Stimulated activated CD4-positive, alpha-beta T cell treated with anti-CD3 and anti-CD28 coated beads, Interleukin-1b, Interleukin-23, amount 100 ng/mL, for 48 hours (primary cell): ENCODE measurements at places on chromosomes 7 and 10.

DNA sequence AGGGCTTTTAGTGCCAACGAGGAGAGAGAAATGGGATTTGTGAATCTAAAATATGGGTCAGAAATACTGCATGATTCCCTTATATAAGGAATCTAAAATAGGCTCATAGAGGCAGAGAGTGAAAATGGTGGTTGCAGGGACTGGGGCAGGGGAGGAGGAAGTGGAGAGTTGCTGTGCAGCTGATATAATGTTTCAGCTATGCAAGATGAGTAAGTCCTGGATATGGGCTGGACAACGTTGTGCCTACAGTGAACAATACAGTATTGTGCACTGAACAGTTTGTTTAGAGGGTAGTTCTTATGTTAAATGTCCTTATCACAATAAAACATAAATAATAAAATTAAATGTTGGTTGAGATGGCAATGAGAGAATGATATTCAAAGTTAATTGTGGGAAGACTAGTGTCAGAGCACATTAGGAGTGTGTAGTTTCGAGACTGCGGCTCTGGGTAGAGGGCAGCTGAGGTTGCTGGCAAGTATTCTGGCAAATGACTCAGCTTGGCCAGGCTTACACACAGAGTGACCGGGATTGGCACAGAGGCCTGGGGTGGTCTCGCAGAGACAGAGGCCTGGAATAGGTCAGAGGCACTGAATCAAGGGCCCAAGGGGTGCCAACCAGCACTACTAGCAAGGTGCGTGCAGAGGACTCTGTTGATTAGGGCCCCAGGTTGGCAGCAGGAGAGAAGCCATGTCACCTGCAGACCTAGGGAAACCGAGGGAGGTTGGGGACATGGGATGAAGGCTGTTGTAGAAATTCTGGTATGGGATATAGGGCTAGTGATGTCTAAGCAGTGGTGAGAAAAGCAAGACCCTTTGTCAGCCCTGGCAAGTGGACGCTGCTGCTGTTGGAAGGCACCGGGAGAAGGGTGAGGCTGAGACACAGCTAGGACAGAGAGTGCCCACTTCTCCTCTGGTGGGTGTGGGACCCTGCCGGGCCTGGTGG lies 2.8 kb upstream of the DEPP1 start:
- no peak for DNase-seq

DNA sequence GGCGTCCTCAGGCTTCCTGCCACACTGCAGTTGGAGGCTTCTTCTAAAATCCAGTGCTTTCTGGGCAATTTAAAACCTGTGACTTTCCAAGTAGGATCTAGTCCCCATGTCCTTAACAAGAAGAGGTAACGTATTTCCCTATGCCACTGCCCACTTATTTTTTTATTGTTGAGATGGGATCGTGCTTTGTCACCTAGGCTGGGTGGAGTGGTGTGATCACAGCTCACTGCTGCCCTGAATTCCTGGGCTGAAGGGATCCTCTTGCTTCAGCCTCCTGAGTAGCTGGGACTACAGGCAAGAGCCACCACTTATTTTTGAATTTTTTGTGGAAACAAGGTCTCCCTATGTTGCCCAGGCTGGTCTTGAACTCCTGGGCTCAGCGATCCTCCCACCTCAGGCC lies 63.4 kb downstream of the DAGLB start:
- DNase-seq: no peak

DNA sequence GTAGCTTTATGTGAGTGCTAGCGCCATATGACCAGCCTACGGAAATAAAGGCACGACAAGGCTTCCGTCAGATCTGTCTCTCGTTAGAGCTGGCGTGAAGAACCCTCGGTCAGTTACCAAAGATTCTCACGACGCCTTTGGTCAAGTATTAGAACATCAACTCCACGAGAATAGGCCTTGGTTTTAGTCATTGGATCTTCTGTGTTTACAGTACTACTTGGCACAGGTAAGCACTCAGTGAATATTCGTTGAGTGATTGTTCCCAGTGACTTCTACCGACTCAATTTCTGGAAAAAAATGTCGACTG lies 316 bp downstream of the RBM48 start:
- DNase-seq: no peak

- DNase-seq: no peak
These were observed 80.7 kb upstream of the KIAA1217 start for GRCh38 chr10:24128066-24128730.

DNA sequence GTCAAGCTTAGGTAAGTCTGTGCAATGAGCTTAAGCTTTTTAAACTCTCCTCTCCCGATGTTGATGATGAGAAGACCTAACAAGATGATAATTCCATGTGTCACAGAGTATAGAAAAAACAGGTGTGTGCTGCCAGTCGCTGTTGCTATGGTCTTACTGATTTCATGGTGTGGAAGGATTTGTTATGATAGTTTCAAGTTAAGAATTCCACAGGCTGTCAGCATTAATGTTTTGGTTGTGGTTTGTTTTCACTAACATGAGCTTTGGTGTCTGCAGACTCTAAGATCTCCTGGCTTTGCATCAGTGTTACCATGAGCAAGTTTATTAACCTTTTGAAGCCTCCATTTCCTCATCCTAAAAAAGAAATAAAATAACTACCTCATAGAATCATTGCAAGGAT lies 123.7 kb downstream of the NSUN6 start:
- DNase-seq: no peak

DNA sequence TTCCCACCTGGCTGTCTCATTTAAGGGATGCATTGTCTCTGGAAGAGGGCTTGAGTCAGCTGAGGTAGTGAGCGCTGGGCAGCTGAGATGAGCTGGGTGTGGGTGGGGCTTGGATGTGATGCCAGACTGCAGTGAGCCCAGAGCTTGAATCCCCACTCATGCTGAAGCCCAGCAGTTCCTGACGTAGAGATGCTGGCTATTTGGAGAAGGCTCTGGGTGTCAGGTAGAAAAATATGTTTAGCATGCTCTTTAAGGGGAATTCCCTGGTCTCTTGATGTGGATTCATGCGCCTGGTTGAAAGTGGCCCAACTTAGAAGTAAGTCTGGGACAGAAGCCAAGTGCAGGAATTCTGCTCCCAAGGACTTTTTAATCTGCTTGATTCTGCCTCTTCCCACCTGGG lies 241.5 kb upstream of the IGFBP3 start:
- DNase-seq: no peak

- no peak for DNase-seq
These were observed 52.1 kb downstream of the HDAC9 start for GRCh38 chr7:18547509-18548187.

DNA sequence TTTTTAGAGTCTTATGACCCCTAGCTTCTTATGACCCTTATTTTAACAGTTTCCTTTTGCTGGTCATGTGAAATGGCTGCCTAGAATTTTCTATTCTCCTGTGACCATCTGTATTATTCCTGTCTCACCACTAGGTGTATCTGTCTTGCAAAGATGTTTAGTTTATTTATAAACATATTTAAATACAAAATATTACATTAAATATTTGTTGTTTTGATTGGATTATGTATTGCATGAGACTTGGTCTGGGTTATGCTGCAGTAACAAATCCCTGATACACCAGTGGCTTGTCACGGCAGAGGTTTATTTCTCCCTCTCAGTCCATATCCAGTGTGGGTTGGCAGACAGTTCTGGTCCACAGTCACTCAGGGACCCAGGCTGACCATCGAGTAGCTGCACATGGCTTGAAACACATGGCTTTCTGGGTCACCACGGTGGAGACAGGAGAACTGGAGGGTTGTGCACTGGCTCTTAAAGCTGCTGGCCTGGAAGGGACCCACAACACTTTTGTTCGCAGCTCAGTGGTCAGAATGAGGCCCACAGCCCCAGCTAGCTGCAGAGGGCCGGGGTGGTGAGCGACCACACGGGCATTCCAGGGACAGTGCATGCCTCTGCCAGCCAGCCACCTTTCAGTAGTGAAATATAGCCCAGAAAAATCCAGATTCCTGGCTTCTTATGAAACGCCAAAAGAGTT lies 7.4 kb downstream of the RASSF4 start:
- DNase-seq: no peak

DNA sequence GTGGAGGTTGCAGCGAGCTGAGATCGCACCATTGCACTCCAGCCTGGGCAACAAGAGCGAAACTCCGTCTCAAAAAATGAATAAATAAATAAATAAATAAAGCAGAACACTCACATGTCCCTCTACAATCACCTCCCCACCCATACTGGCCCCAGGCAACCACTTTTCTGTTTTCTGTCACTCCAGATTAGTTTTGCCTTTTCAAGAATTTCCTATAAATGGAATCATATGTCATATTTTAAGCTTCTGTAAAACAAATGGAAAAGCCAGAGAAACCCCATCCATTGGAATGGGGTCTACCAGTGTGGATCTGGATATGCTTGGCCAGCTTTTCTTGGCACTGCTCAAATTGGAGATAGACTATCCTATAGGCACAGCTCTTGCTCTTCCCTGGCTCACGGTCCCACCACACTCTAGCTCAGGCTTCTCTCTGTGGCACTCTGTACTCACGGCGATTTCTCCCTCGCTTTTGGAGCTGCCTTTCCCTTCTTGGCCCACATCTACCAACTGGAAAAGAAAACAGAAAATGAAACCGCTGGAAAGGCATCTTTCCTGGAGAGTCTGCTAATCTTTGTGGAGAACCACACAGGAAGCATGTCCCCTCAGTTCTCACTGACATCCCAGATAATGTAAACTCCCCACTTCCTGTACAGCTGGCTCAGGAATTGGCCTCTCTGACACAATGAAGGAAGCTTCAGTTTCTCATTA lies 210.1 kb downstream of the JCAD start:
- no peak for DNase-seq

DNA sequence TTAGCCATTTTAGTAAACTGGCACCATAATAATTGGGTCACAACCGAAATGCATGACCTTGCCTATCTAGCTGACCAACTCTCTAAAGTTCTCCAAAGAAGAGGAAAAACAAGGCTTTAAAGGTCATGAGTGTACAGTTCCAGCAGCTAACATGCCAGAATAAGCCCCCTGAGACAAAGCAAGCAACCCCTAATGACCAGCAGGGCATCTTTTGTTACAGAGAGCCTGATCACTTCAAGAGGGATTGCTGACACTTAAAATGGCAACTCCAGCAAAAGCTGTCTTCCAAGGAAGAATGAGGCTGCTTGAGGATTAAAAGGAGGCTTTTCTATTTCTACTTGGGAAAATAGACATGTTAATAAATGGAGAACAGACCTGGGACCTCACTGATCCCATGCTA lies 213.6 kb downstream of the CDC14C start:
- no peak for DNase-seq

DNA sequence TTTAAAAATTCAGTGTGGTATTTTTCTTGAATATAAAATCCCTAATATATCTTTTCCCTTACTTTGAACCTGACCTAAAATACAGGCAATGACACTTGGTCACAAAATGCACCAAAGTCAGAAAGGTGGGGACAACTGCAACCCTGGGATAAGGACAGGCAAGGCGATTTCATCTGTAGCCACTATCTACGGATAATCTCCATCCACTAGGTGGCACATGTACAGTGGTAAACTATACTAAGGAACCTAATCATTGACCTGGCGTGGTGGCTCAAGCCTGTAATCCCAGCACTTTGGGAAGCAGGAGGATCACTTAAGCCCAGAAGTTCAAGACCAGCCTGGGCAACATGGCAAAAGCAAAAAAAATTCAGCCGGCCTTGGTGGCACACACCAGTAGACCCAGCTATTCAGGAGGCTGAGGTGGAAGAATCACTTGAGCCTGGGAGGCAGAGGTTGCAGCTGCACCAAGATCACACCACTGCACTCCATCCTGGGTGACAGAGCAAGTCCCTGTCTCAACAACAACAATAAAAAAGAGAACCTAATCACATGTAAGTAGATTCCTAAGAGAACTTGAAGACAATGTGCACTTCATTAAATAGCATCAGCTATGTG lies 98.9 kb downstream of the KMT2C start:
- no peak for DNase-seq

DNA sequence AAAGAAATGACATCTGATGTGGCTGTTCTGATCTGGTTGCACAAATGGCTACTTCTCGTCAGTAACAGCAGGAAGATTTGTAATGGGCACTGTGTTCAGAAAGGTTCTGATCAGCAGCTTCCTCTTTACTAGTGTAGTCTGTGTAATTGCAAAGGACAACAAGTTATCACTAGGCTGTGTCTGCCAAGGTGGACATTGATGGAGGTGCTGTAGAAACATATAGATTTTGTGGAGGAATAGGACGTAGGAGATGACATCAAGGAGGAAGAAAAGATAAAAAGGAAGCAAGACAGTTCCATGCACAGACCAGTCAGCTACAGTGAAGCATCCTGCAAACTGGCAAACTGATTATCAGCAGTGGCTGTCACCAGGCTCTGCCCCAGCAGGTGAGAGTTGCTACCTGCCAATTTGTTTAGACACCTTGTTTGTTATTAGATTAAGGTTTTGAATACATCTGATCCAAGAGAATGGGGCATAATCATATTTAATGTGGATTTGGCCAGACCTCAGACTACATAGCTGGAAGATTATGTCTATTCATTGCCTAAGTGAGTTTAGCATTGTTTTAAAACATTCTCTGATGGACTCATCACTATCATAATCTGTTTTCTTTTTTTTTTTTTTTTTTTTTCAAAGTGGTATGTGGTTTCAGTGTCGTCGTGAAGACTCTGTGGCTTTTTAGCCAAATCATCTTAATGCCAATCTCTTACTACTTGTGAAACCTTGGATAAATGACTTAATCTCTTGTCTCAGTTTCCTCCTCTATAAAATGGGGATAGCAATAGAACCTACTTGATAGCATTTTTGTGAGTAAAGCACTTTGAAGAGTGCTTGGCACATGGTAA lies 417.9 kb upstream of the LRGUK start:
- DNase-seq: no peak

DNA sequence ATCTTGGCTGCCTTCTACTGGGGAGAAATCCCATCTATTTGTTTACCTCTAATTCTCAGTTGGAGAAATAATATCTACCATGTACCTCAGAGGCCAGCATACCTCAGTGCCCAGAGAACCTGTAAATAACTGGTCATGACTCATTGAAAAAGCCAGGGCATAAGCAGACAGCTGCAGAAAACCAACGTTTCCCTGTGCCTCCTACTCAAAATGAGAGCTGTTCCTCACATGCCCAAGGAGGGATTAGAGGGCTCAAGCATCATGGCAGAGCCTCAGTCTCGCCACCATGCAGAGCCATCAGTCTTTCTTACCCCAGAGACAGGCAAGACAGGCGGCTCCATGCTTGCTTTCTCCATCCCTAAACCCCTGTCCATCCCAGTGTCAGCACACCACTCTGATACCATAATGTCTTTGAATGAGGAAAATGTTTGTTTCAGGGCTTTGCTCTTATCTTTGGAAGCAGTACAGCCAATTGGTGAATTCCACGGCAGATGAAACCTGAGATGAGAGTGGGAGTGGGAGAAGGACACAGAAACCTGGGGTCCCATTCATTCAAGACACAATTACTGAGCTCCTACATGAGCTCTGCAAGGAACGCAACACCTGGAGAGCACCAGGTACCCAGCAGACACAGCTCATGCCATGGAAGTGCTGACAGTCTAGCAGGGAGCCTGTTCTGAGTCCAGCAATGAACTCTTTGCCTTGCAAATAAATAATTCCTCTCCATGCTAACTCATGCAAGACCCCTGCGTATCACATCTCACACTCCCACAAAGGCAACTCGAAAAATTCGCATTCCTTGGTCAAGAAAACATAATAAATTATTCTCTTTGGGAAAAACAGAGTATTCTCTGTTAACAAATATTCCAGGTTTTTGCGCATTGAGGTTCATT lies 21.1 kb downstream of the PON1 start:
- no peak for DNase-seq

- no peak for DNase-seq
These were observed 887 bp downstream of the COL13A1 start for GRCh38 chr10:69802424-69803161.
